CD4-positive, alpha-beta T cell treated with Interleukin-4 for 4 hours (primary cell): ENCODE measurements at places on chromosomes 12 and 14.

GRCh38 chr14:105532735-105533141 is 6.4 kb downstream of the TMEM121 start:
- no peak for DNase-seq

GRCh38 chr14:71803539-71804260 is 128.5 kb upstream of the RGS6 start:
- no peak for DNase-seq

- DNase-seq: no peak
Measured at GRCh38 chr14:96225745-96226151, 21.1 kb downstream of the BDKRB2 start.

DNA sequence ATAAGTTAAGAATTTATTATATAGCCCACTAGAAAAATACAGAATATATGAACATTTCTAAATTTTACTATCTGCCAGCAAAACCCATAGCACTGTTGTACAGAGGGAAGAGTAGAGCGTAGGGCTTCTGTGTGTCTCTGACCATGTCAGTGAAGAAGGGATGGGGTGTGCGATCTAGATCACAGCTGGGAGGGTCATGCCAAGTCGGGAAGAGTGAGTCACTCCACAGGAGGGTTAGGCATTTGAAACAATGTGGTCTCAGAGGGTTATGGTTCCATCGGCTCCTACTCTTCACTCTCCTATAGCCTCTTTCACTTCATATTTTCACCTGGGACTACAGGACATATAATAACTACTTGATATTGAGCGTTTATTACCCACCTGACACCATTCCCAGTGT is 185.1 kb upstream of the DDHD1 start:
- no peak for DNase-seq

GRCh38 chr14:56040121-56040520 is 78.1 kb upstream of the PELI2 start:
- DNase-seq: no peak

- DNase-seq: no peak
Measured at GRCh38 chr14:38279572-38279971, 23.7 kb upstream of the CLEC14A start.

- DNase-seq: no peak
Measured at GRCh38 chr12:2323532-2324255, 270.9 kb downstream of the CACNA1C start.

- DNase-seq: peak; percentile 2
Measured at GRCh38 chr14:88463318-88463717, 77.9 kb downstream of the SPATA7 start.

GRCh38 chr12:122927756-122928403 is 32.0 kb upstream of the VPS37B start:
- no peak for DNase-seq

DNA sequence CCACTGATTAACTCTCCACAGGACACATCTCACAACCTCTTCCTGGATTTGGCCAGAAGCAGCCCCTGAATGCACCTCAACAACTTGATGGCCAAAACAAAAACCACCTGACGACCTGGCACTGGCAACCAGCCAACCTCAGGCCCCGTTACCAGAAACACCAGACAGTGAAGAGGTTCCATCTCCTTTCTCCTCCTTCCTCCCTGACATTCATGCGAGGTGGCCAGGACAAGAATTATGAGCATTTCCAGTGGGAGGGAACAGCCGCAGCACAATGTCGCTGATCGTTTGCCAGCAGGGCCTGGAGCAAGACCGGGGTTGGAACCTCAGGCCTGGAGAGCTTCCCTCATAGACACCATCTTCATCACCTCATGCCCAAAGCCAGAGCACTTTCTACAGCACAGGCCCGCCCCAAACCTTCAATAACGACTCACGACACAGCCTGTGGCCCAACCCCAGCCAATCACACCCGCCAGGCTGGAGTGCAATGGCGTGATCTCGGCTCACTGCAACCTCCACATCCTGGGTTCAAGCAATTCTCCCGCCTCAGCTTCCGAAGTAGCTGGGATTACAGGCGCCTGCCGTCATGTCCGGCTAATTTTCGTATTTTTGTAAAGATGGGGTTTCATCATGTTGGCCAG is 48.7 kb downstream of the CCDC88C start:
- DNase-seq: no peak

- no peak for DNase-seq
Measured at GRCh38 chr12:112270673-112271072, 111.6 kb downstream of the HECTD4 start.

DNA sequence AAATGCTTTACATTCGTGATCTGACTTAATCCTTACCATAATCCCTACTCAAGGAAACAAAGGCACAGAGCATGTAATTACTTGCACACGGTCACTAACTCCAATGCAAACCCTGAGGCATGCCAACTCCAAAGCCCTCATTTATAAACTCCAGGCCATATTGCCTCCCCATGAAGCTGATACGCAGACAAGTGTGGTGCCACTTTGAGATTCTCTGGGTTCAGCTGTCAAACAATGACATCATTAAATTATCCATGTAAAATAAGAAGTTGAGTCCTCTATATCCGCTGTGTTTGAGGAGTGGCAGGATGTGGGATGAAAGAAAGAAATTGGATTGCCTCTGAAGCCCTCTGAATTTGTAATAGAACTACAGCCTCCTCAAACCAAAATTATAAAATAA is 62.8 kb downstream of the ANO4 start:
- DNase-seq: no peak

GRCh38 chr12:65497660-65498059 is 219.2 kb downstream of the MSRB3 start:
- no peak for DNase-seq

GRCh38 chr12:60148831-60149230 is 553.0 kb downstream of the SLC16A7 start:
- DNase-seq: no peak

DNA sequence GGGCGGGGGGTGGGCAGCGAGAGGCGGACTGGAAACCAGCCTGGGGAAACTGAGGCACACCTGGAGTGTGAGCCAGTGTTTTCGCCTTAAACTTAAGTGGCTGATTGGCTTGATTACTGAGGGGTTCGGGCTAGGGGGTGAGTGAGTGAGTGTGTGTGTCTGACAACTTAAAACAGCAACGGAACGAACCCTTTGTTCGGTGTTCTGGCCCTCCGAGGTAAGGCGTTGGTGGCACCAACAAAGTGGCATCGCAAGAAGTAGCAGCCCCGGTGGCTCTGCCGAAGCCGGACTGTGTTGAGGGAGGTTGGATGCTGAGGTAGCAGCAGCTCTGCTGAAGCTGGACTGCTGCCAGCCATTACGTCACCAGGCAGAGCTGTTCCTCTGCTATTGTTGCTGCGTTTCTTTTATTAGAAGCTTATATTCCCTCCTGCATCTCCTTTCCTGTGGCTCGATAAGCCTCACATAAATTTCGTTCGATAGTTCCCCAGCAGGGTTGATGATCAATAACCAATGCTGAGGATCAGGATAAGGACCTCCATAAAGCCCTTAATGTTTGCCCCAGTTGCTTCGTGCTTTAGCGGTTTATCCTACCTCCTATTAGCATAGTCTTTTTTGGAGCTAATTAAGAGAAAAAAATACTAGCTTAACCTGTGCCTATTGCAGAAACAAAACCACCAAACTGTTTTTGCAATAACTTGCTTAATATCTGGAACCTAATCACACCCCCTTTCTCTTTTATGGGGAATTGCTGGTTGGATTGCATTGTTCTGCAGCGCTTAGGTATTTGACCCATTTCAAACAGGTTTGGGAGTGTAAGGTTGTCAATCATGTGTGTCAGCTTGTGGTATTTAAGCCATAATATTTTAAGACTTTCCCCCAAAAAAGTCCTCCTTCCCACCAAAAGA is 1.3 kb downstream of the GPR137C start:
- DNase-seq: peak; percentile 83

- DNase-seq: no peak
Measured at GRCh38 chr12:47797441-47797840, 22.3 kb downstream of the HDAC7 start.

DNA sequence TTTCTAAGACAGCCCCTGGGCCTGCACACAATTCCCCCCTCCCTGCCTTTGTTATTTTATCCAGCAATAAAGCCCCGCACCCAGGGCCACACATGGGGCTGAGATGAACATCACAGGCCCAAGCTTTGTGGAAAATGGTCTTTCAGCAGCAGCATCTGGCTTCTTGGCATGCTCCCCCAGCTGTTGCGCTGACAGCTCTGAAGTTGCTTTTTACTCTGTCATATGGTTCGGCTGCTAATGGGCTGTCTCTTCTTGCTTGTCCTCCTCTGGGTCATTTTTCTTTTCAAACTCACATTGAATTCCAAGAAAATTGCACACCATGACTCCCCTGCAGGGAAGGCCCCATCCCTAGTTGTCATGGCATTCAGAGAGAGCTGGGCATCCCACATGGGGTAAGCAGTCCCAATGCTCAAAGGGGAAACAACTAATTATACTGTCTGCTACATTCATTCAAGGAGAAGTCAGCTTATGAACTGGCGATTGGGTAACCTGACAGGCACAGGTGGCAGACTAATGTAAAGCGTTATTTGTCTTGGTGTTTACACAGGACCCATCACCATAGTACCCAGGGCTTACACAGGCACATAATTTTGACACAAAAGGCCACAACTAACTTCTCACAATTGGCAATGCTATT is 74.0 kb upstream of the CDKN3 start:
- no peak for DNase-seq

DNA sequence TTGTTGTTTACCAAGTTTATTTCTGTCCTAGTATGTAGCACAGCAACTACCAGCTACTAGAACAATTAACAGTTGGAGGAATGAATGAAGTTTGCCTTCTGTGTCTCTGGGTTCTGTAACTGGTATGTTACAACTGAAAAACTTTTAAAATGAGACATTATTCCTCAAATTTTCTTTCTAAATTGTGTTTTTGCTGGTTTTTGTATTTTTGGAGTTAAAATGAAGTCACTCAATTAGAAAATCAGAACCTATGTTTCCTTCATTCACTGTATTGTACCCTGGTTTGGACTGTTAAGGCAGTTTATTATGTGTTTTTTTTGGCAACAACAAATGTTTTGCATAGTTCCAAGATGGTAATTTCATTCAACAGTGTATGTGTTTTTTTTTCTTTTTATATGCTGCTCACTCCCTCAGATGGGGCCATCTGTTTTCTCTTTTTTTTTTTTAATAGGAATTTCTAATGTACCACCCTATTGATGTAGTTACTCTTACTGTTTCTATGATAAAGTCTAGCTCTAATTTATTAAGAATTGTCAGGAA is 30.2 kb upstream of the EVL start:
- no peak for DNase-seq

GRCh38 chr14:94136575-94137331 is 7.3 kb upstream of the IFI27L2 start:
- peak; percentile 81 for DNase-seq

- DNase-seq: no peak
Measured at GRCh38 chr12:112148031-112148513, 22.7 kb downstream of the TRAFD1 start.

DNA sequence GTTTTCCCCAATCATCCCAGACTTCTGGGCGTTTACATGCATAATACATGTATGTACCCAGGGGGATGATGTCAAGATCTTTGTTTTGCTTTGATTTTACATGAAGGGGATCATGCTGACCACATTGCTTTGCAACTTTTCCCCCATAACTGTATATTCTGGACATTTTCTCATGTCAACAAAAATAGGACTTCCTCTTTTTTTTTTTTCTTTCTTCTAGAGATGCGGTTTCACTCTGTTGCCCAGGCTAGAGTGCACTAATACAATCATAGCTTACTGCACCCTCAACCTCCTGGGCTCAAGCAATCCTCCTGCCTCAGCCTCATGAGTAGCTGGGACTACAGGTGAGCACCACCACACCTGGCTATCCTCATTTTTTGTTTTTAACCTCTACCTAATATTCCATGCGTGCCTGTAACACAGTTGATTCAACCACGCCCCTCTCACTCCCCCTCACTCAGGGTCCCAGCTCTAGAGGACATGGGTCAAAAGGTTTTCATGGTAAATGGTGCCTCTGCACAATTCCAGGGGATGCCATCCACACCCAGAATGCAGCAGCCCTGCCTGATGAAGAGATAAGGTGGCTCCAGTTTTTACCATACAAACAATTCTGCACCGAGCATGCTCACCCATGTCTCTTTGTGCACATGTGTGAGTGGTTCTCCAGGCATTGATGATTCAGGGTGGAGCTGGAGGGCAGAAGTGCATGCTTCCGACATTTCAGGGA is 32.0 kb upstream of the CIPC start:
- DNase-seq: no peak

- no peak for DNase-seq
Measured at GRCh38 chr12:62694116-62694515, 227.5 kb downstream of the MON2 start.

GRCh38 chr14:81312289-81312876 is 87.7 kb downstream of the STON2 start:
- DNase-seq: no peak

DNA sequence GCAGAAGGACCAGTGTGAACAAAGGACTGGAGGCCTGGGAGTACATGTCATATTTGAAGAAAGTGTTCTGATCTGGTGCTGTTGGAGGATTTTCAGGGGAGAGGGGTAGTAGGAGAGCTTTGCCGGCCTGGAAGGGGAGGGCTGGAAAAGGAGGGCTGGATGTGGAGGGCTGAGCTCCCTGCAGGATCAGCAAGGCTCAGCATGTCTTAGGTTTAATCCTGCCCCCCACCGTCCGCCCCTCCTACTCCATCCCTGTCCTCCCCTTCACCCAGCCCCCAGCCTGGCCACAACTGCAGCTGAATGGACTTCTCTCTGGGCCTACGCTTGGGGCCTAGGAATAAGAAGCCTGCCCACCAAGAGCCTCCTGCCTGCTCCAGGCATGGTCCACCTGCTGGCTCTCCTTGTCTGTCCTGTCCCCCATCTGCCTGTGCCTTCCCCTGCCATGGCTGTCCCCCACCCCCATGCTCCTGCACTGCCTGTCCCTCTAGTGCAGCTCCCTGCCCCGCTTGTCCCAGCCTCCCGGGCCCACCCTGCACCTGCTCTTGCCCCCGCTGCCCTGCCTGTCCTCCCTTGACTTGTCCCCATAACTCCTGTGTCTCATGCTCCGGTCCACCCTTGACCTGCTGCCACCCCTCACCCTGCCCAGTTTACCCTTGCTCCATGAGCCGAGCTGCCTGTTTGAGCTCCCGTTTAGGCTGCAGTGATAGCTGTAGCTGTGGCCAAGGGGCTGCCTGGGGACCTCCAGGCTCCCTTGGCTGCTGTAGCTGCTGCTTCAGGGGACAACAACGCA is 9.8 kb upstream of the RARG start:
- DNase-seq: no peak

- DNase-seq: peak; percentile 14
Measured at GRCh38 chr12:130838284-130838950, 633 bp downstream of the STX2 start.

- DNase-seq: no peak
Measured at GRCh38 chr12:113057565-113058485, 1.3 kb downstream of the DTX1 start.

GRCh38 chr14:104297313-104297704 is 158.9 kb downstream of the KIF26A start:
- DNase-seq: no peak
